NCI-H2081 treated with DMSO at 0.1 percent for 48 hours (cell line): ENCODE measurements at places on chromosomes 12 and 14.

DNA sequence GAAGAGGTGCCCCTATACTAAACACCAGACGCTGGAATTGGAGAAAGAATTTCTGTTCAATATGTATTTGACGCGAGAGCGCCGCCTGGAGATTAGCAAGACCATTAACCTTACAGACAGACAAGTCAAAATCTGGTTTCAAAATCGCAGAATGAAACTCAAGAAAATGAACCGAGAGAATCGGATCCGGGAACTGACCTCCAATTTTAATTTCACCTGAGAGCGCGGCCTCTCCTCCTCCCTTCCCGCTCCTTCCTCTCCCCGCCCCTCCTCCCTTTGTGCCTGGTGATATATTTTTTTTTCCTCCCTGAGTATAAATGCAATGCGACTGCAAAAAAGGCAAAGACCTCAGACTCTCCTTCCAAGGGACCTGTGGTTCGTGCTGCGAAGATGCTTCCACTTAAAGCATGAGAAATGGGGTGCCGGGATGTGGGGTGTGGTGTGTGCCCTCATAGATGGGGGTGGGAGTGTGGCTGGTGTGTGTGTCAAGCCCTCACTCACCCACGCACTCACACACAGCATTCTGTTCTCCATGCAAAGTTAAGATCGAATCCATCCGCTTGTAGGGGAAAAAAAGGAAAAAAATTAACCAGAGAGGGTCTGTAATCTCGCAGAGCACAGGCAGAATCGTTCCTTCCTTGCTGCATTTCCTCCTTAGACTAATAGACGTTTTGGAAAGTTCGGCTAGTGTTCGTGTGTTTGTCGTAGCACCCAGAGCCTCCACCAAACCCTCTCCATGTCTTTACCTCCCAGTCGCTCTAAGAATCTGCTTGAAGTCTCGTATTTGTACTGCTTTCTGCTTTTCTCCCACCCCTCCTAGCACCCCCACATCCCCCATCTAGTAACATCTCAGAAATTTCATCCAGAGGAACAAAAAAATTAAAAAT is 4.5 kb downstream of the HOXC10 start:
- no peak for DNase-seq

GRCh38 chr14:101878211-101878821 is 86.1 kb upstream of the DYNC1H1 start:
- DNase-seq, result no peak

- DNase-seq, result no peak
Measured at GRCh38 chr14:61152851-61153364, 128.2 kb downstream of the TMEM30B start.

- no peak for DNase-seq
Measured at GRCh38 chr12:113788020-113788856, 177.9 kb downstream of the RBM19 start.

GRCh38 chr12:22228022-22228875 is 106.3 kb downstream of the ST8SIA1 start:
- no peak for DNase-seq

DNA sequence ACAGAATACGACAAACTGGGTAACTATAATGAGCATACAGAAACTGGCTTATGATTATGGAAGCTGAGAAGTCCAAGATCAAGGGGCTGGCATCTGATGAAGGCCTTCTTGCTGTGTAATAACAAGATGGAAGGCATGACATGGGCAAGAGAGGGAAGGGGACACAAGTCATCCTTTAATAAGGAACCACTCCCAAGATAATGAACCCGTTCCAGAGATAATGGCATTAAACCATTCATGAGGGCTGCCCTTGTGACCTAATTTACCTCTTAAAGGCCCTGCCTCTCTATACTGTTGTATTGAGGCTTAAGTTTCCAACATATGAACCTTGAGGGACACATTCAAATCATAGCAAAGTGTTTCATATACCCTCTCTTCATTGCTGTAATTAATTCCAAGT is 4.6 kb upstream of the VTI1B start:
- DNase-seq, result no peak

GRCh38 chr14:76782885-76783566 is 21.8 kb downstream of the VASH1 start:
- no peak for DNase-seq

- DNase-seq, result no peak
Measured at GRCh38 chr14:103709814-103710213, 5.4 kb downstream of the XRCC3 start.

- DNase-seq, result no peak
Measured at GRCh38 chr12:6180268-6181051, 19.7 kb upstream of the CD9 start.

DNA sequence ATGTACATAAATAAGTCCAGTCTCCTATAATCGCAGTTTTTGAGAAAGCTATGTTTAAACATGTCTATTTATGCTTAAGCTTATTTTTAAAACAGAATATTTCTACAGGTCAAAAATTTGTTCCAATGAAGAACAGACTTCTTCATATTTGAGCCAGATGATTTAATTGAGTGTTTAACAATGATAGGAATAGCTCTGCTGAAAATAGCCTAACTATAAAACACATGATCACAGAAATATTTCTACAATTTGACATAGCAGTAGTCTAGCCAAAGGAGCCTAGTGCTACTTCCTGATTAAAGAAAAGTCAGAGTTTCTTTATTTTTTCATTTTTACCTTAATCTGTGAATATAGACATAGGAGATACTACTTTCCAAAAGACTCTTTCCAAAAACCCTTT is 29.4 kb downstream of the DCP1B start:
- DNase-seq, result no peak

GRCh38 chr12:19885093-19885812 is 446.0 kb downstream of the AEBP2 start:
- DNase-seq, result no peak

- DNase-seq, result no peak
Measured at GRCh38 chr12:76688631-76689030, 75.3 kb upstream of the ZDHHC17 start.

DNA sequence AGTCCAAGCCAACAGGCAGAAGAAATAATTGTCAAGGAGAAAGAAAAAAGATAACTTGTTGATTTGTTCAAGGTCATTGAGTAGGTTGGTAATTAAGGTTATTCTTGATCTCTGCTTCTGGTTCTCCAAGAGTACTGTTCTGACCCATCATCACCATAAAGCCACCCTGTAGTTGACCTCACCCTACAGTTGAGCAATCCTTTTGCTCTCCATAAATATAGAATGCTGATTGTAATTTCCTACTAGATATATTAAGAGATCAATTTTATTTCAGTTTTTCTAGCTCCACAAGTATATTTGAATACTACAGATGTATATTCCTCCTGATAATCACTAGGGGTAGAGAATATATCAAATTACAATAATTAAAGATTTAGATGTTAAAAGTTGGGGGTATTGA is 350.5 kb upstream of the PDE3A start:
- DNase-seq, result no peak

DNA sequence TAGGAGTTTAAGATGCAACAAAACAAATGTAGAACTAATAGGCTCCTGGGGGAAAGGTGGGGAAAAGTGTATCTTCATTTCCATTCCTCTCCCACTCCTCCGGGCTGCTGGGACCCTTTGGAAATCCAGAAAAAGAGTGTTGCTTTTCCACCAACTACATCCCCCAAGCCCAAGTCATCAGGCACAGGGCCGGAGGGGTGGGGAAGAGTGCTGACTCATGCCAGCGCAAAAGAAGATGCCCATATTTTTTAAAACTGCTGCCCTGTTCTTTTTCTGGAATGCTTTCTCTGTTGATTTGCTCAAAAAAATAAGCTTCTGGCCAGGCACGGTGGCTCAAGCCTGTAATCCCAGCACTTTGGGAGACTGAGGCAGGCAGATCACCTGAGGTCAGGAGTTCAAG is 70.9 kb downstream of the TBK1 start:
- no peak for DNase-seq

DNA sequence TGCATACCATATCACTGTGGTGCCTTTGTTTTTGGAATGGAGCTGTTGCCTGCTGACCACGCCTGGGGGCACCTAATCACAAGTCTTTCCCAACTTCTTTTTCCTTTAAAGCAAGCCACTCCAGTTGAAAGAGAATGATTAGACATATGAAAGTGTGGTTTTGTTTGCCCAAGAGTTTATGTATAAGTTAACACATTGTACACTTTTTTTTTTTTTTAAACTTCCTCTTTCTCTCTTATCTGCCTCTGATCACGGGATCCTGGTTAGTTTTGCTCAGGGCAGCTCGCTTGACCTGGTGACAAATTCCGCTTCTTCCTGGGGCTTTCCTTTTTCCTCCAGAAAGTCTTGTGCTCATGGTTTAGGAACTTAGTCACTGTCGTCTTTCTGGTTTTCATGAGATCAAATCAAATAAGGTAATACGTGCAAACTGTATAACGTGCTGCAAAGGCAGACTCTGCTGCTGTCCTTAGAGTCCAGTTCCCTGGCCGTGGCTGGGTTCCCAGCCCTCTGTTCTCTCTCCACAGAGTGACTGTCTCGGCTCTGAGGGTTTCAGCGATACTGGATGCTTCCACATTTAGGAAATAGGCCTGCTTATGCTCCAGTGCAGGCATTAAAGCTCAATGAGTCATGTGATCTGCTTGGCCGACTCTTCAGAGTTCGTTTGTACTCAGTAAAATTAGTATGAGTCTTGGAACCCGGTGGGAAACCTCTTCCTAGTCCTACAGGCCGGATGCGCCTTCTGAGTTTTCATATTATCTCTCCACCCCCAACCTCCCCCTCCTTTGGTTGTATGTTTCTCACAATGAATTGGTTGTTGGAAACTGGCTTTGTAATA is 15.2 kb downstream of the RASSF3 start:
- DNase-seq, result no peak

- DNase-seq, result no peak
Measured at GRCh38 chr12:122560138-122560537, 33.1 kb downstream of the KNTC1 start.

DNA sequence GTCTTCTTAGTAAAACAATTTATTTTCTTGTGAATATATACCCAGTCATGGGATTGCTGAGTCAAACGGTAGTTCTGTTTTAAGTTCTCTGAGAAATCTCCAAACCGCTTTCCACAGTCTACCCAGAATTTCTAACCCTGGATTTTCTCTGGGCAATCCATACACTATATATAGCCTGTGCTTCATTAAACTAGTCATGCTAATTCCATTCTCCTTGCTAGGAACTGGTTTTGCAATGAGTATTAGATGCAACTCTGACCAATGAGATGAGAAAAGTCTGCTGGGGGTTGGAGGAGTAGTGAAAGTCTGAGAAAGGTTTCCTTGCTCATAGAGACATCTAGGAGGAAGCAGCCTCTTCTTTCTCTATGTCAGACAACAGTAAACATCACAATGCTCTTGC is 196.1 kb upstream of the CDKN3 start:
- DNase-seq, result no peak

DNA sequence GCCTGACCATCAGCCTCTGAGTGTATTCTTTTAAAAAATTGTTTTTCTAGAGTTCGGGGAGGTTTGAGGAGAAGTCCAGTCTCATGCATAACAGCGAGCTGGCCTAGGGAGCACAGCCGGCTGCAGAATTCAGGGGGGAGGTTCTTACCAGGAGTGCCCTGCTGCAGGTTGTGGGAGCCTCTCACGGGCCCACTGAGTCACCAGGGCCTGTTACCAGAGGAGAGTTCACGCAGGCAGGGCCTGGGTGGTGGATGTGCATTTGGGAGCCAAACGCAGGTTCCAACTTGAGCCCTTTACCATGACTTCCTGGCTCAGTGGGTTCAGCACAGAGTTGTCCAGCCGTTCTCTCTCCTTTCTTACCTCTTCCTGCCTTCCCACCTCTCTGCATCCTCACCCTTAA is 14.4 kb downstream of the CD9 start:
- no peak for DNase-seq

GRCh38 chr12:110853836-110854235 is 7.0 kb downstream of the CCDC63 start:
- no peak for DNase-seq

- no peak for DNase-seq
Measured at GRCh38 chr12:73221836-73222235, 949.7 kb downstream of the TRHDE start.

- DNase-seq, result no peak
Measured at GRCh38 chr12:50257236-50258166, 25.8 kb downstream of the LIMA1 start.
